Activated CD4-positive, alpha-beta T cell treated with anti-CD3 and anti-CD28 coated beads for 1 hour (primary cell): ENCODE measurements at places on chromosomes 16 and 17.

DNA sequence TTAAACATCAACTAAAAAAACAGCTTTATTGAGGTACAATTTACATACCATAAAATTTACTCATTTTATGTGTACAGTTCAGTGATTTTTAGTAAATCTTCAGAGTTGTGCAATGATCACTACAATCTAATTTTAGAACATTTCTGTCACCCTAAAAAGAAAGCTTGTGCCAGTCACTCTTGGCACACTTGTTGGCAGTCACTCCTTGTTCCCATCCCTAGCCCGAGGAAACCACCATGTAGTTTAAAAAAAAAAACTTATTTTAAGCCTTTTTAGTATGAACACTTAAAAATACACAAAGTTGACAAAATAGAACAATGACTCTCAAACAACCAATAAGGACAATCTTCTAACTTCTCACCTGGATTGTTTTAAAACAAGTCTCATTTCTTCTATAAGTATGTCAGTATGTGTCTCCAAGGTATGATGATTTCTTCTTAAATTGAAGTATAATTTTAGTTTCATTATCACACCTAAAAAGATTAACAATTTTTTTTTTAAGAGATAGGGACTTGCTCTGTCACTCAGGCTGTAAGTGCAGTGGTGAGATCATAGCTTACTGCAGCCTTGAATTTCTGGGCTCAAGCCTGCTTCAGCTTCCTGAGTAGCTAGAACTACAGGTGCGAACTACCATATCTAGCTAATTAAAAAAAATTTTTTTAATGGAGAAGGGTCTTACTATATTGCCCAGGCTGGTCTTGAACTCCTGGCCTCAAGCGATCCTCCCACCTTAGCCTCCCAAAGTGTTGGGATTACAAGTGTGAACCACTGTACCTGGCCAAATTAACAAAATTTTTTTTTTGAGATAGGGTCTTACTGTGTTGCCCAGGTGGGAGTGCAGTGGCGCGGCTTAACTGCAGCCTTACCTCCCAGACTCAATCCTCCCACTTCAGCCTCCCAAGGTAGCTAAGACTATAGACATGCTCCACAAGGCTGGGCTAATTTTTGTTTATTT is 53.2 kb downstream of the PPM1E start:
- DNase-seq: no peak

- no peak for DNase-seq
Observed at GRCh38 chr17:3957735-3958599, 6.3 kb downstream of the ATP2A3 start.

DNA sequence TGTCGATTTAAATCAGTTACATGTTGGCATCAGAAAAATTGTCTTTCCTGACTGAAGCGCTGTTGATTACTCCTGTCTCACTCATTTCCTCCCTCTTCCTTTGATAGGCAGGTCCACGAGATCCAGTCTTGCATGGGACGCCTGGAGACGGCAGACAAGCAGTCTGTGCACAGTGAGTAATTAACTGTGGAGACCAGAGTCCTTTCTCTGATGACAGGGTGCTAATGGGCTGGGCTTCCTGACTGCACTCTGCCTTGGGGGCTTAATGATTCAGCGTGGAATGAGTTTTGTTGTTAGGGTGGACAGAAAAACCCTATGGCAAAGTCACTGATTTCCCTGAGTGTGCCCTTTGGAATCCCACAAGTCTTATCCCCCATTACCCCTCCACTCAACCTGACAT is 6.5 kb downstream of the GOSR2 start:
- no peak for DNase-seq

DNA sequence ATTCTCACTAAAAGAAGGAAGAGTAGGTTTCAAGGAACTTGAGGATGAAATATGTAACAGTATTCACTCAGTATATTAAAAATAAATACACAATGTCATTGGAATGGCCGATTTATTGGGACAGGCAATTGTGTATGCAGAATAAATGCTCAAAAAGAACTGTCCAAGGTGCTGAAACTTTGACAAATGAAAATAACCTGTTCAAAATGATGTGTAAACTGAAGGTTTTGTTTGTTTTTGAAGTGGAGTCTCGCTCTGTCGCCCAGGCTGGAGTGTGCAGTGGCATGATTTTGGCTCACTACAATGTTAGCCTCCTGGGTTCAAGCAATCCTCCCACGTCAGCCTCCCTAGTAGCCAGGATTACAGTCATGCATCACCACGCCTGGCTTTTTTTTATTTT is 318.7 kb upstream of the RBFOX1 start:
- DNase-seq: no peak

DNA sequence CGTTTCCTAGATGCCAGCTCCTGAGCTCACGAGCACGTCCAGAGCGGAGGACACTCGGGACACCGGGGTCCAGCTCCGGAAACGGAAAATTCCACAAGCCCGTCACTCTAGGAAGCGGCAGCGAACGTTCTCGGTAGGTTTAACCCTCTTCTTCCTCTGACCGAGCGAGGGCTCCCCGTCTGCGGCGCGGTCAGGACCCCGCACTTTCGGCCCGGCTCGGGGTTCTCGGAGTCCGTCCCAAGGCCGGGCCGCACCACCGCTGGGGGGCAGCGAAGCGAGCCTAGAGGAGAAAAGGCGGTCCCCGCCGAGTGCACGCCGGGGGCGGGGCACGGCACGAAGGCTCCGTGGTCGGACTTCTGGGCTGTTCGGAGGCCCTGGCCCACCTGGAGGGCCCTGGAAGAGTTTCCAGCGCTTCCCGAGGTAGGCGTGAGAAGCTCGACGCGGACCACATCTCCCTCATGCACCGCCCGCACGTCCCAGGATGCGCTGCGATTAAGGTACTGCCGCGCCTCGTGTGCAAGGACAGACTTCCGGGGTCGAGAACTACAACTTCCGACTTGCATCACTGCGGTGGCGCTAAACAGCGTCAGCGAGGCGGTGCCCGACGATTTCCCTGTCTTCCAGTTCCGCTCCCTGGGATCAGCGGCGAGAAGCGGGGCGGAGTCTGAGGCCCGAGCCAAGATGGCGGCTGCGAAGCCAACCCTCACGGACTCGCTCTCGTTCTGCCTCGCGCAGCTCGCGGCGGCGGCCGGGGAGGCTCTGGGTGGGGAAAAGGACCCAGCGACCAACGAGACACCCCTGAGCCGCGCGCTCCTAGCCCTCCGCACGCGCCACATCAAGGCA is at the start of gene ARMC5:
Gene ARMC5, plus strand, starts transcription at position 658 of the 843 bp plus-strand sequence. Its CDS starts 24 bp downstream, at position 682.
- peak; percentile 95 for DNase-seq

GRCh38 chr16:26667307-26667706 is 399.4 kb upstream of the C16orf82 start:
- no peak for DNase-seq

- DNase-seq: no peak
Observed at GRCh38 chr16:31111881-31112466, 3.8 kb downstream of the BCKDK start.

DNA sequence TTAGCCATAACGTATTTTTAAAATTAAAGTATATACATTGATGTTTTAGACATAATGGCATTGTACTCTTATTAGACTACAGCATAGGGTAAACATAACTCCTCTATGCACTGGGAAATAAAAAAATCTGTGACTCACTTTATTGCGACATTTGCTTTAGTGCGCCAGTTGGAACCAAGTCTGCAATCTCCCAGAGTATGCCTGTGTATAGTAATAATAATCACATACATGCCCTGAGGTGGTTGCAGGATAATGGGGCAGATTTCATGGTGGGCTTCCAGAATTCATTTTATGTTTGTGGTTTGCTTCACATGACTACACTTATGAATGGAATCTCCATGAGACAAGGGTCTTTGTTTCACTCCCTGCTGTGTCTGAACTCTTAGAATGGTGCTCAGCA is 66.9 kb upstream of the N4BP1 start:
- DNase-seq: no peak

- DNase-seq: no peak
Observed at GRCh38 chr16:50021544-50021943, 3.5 kb upstream of the CNEP1R1 start.

DNA sequence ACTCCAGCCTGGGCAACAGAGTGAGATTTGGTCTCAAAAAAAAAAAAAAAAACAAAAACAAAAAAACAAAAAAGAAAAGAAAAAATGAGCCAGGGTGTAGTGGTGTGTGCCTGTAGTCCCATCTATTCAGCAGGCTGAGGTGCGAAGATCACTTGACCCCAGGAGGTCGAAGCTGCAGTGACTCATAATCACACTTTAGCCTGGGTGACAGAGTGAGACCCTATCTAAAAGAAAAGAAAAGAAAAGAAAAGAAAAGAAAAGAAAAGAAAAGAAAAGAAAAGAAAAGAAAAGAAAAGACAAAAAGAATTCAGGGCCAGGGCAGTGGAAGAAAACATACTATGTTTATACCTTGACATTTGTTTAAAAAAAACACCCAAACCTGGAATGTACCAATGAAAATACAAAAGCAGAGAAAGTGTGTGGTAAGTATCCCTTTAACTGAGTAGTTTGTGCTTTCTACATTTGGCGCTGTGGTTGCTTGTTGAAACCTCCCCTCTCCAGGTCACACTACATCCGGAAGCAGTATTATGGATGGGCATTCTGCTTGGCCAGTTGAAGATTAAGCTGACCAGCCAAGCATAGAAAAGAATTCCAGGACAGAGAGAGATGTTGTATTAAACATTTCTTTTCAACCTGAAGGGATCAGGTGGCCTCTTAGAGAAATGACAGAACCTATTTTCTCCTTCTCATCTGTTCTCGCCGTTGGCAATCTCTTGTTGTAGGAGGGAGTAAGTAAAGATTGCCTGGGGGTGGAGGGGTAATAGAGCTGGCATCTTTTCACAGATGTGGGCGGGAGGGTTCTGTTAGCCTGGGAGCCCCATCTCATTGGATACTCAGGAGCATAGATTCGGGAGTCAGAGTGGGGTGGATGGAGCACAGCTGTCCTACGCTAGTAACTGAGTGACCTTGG is 12.1 kb upstream of the PRKCB start:
- DNase-seq: no peak

GRCh38 chr16:79587897-79588296 is 12.6 kb downstream of the MAF start:
- DNase-seq: no peak

GRCh38 chr16:72244853-72245252 is 72.9 kb upstream of the PMFBP1 start:
- DNase-seq: no peak

GRCh38 chr17:77675816-77676215 is 282.7 kb upstream of the TNRC6C start:
- DNase-seq: no peak

DNA sequence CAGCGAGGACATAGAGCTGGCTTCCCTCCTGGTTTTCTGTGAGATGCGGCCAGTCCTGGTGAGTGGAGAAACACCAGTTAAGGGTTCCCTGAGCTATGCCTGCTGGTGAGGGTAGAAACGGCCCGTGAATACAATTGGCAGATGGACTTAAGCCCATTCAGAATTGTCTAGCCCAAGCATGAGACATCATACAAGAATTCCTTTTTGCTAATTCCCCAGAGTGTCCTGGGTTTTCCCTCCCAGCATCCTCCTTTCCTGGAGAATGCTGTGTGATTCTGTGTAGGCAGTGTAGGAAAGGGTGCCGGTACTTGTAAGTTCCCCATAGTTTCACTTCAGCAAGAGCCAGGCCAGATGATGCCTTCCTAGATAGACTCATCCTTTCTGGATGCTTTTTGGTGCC is 65.1 kb downstream of the SDR42E1 start:
- no peak for DNase-seq

- peak; percentile 90 for DNase-seq
Observed at GRCh38 chr17:30116661-30117551, at the start of gene NSRP1. TSS of gene NSRP1 (plus strand) at chr17:30116816. CDS start at chr17:30116844, 28 bp downstream.

GRCh38 chr16:3127745-3128144 is 7.1 kb upstream of the ZNF213 start:
- DNase-seq: no peak

GRCh38 chr16:56851671-56852400 is 13.2 kb upstream of the SLC12A3 start:
- DNase-seq: no peak

GRCh38 chr17:28686296-28686695 is 24.3 kb downstream of the SUPT6H start:
- DNase-seq: no peak

DNA sequence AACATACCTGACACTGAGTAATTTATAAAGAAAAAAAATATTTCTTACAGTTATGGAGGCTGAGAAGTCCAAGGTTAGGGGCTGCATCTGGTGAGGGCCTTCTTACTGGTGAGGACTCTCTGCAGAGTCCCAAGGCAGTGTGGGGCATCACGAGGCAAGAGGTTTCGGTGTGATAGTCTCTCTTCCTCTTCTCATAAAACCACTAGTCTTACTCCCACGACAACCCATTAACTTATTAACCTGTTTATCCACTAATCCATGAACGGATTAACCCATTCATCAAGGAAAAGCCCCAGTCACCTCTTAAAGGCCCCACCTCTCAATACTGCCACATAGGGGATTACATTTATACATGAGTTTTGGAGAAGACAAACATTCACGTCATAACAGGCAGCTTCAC is 20.1 kb downstream of the CIITA start:
- DNase-seq: no peak

GRCh38 chr17:51793686-51794085 is 364.8 kb downstream of the CA10 start:
- no peak for DNase-seq

- DNase-seq: peak; percentile 43
Observed at GRCh38 chr17:45234641-45235415, 13.1 kb downstream of the FMNL1 start.

DNA sequence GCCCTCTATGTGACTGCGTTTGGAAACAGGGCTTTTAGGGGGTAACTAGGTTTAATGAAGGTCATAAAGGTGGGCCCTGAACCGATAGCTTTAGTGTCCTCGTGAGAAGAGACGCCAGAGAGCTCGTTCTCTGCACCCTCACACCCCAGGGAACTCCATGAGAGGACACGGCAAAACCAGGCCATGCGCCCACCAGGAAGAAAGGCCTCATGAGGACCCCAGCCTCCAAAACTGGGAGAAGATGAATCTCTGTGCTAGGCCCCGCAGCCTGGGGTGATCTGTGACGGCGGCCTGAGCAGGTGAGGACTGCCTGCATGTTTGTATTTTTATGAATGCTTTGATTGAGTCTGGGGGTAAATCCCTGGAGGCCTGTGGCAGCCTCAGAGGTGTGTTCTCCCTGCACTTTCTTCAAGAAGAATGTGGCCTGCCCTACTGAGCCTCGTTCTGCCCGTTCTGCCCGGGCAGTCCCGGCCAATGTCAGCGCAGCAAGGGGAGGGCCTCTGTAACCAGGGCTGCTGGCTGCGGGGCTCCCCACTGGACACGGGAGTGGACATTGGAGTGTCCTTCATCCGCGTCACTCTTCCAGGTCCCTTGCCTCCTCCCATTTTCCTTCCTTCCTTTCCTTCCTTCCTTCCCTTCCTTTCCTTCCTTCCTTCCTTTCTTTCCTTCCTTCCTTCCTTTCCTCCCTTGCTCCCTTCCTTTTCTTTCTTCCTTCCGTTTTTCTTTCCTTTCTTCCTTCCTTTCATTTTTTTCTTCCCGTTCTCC is 6.8 kb upstream of the RNF213 start:
- DNase-seq: no peak
